ENCODE measurements at places on chromosomes 1 and 21. TPM values are rescaled to one million over a fixed set of nuclear protein-coding genes. Genes with fewer than 3 reads are reported as not detected.
A peak's percentile ranks its signal among the peaks of the same experiment; 100 is the strongest.

GRCh38 chr1:150532860-150533259 lies 16.3 kb upstream of the ADAMTSL4 start:
- DNase-seq: no peak

GRCh38 chr1:16442265-16442664 lies 1.7 kb downstream of the NECAP2 start:
- DNase-seq: no peak

GRCh38 chr1:231636157-231636556 lies 9.6 kb downstream of the DISC1 start:
- peak; percentile 38 for DNase-seq

- no peak for DNase-seq
Measured at GRCh38 chr1:221689138-221689537, 52.8 kb downstream of the DUSP10 start.

The FNDC10 gene
- 2.7 TPM for total RNA-seq

- no peak for DNase-seq
Measured at GRCh38 chr1:71304125-71304524, 223.3 kb upstream of the ZRANB2 start.

The TMEM54 gene
- 5.3 TPM for total RNA-seq

The RNF207 gene
- 8.7 TPM for total RNA-seq

The WNT3A gene
- not detected for total RNA-seq

DNA sequence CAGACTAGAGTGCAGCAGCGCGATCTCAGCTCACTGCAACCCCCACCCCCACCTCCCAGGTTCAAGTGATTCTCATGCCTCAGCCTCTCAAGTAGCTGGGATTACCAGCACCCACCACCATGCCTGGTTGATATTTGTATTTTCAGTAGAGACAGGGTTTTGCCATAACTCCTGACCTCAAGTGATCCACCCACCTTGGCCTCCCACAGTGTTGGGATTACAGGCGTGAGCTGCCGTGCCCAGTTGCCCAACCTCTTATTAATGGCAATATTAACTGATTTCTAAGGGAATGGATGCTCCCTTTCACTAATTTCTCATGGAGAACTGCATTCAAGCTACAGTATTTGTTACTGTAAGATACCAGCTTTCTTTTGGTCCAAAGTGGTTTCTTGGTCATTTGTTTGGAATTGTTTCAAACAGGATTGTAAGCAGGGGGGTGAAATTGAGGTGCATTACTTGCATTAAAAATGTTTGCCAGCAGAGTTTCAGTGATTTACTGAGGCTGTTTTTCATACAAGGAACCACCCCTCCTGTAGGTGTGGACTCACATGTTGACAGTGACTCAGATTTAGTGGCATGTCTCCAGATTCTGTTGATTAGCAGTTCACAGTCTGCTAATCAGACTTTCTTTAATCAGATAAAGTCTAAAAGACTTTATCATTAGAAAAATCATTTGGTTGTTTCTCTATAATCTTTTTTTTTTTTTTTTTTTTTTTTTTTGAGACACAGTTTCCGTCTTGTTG lies 3.9 kb upstream of the TGFBR3 start:
- DNase-seq: no peak

GRCh38 chr1:217021956-217022355 lies 298.7 kb upstream of the ESRRG start:
- DNase-seq: no peak

DNA sequence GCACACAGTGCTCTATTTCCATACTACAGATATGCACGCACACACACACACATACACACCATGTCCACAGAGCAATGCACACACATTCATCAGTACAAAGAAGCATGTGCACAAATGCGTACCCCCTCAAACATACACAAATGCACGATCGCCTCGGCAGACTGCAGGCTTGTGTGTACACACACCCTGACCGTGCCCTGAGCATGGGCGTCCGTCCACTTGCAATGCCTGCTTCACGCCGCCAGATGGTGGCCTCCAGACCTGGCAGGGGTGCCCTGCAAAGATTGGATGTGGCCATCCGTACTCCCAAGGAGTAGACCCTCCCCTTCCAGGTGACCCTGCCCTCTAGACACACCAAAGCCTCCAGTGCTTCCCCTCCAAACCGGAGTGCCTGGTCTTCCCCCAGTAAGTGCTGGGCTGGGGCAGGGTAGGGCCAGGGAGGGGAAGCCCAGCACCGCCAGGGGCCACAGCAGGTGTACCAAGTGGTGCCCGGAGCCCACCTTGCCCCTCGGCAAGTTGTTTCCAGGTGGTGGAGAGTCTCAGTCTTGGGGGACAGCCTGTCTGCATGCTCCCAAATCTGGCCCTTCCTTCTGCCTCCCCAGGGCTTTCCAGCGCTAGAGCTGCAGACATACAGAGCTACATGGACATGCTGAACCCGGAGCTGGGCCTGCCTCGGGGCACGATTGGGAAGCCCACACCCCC lies 20.6 kb downstream of the ESPN start:
- DNase-seq: no peak

DNA sequence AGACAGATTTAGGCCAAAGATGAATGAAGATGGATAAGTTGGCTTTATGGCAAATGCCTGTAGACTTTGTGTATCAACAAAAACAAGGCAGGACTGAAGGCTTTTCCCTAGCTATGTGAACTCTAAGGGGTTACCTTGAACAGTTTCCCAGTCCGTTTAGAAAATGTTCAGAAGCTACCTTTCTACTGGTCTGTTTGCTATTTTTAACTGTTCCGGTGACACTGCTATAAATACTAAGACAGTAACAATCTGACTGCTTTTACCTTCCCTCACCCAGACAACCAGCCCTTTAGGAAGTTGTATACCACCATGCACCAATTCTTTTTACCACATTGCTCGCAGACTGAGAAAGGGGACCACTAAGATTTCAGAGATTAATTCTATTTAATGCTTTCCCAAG lies 102.2 kb downstream of the PHTF1 start:
- DNase-seq: no peak

The RGS5 gene
- total RNA-seq: 15.8 TPM

DNA sequence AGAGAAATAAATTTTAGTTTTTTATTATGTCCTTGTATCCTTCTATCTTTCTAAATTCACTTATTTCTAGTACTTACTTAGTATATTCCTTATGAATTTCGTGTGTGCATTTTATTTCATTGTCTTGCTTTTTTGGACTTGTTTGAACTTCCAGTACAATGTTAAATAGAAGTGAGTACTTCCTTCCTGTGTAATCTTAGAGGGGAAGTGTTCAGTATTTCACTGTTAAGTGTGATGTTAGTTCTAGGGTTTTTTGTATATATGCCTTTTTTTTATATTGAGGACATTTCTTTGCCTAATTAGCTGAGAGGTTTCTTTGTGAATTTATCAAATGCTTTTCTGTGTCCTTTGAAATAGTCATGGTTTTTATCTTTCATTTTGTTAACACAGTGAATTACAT lies 10.7 kb downstream of the LYPLAL1 start:
- no peak for DNase-seq

The NT5C1A gene
- total RNA-seq: 0.94 TPM

DNA sequence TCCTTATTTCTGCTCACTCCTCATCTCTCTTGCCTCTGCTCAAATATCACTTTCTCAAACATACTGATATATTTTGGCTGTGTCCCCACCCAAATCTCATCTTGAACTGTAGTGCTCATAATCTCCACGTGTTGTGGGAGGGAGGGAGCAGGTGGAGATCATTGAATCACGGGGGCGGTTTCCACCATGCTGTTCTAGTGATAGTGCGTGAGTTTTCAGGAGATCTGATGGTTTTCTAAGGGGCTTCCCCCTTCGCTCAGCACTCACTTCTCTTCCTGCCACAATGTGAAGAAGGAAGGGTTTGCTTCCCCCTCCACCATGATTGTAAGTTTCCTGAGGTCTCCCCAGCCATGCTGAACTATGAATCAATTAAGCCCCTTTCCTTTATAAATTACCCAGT lies 26.6 kb downstream of the ZBTB8OS start:
- no peak for DNase-seq

The LAPTM5 gene
- total RNA-seq: 3.9 TPM

- DNase-seq: no peak
Measured at GRCh38 chr1:7389906-7390603, 381.0 kb upstream of the VAMP3 start.

Data from occipital lobe (tissue), 3 donors.